ENCODE measurements at places on chromosomes 7 and 10.

DNA sequence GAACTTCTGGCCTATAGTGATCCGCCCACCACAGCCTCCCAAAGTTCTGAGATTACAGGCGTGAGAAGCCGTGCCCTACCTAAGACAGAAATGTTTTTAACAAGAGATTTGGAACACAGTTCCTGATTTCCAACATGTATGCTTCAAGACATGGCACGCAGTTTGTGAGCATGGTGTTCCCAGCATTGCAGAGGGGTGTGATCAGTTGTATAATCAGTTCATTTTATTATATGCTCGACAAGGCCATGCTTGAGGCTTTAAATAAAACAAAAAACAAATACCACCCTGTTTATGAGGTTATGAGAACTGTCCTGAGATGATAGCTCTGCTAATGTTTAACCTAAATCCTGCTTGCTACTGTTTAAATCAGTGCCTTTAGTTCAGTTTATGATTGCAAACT, 60.2 kb downstream of the TASOR2 start:
- DNase-seq: no peak

DNA sequence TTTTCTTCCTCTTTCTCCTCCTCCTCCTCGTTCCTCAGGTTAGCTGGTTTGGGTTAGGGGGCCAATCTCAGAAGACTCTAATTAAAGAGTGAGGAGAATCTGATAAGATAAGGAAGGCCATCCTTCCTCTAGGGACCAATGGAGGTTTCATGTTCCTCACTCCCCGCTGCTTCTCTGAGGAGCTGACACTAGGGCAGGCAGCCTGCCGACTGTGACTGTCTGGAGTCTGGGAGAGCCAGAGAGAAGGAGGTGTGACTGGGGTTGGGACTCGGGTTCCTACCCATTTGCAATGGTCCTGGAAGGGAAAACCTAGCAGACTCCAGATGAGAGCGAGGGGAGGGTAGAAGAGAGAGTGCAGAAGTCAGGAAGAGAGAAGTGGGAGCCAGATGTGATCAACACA, 15.3 kb downstream of the PAX2 start:
- DNase-seq: no peak

- DNase-seq: no peak
These were observed 989.4 kb downstream of the CCSER2 start for GRCh38 chr10:85317827-85318226.

- DNase-seq: no peak
These were observed 35.7 kb downstream of the CCAR1 start for GRCh38 chr10:68756766-68757165.

- DNase-seq: no peak
These were observed 26.2 kb upstream of the CYP26C1 start for GRCh38 chr10:93034426-93034825.

DNA sequence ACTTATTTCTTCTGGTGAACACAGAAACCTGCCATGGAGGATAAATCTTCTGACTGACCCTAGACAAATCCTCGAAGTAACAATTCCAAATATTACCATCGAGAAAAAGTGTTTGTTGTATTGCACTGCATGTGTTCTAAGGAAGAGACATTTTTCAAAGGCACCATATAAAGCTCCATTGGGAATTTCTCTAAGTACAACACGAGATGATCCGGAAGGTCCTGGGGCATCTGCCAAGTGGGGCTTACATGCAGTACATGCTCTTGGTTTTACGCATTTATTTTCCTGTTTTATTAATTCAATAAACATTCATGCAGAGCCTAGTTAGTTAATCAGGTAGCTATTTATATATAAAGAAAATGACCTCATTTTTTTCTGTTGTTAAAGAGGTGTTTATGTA, 692.0 kb upstream of the IGFBP3 start:
- DNase-seq: no peak

DNA sequence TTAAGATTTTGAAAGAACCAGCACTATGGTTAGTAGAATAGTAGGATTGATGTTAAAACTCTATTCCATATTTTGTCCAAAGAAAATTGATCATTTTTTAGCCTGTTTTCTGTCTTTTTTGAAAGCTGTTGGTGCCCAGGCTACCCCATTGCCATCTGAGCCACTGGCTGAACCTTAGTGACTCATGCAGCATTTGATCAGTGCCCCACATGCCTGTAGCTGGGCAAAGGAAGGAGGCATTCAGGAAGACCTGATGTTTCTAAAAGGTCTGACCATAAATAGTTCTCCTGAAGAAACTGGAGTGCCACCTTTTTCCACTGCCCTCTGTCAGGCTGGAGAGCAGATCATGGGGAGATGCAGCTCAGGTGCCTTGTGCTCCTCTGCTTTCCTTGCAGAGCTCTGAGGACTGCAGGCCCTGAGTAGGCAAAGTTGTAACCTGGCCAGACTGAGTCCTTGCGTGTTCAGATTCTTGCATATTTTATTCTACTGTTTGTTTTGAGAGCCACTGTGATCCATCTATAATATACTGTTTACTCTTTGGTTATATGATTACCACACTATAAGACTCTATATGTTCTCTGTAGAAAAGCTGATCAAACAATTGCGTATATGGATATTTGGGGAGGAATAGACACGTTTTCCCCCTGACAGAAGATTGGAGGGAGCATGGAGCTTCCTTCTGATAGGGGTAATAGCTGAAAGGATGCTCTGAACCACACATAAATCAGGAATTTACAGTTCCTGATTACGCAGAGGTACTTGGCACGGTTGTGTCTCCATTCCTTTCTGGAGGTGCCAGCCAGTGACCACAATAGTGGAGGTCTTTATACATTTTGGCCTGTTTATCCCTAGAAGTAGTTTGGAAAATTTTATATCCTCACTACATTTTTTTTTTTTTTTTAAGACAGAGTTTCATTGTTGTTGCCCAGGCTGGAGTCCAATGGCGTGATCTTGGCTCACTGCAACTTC, 48.9 kb upstream of the GJD4 start:
- DNase-seq: no peak

- no peak for DNase-seq
These were observed 583.6 kb upstream of the MGMT start for GRCh38 chr10:128883231-128884032.

- DNase-seq: no peak
These were observed 26.5 kb downstream of the GTF2IRD1 start for GRCh38 chr7:74479961-74480829.

GRCh38 chr10:67666416-67667034, 29.5 kb downstream of the CTNNA3 start:
- DNase-seq: no peak

DNA sequence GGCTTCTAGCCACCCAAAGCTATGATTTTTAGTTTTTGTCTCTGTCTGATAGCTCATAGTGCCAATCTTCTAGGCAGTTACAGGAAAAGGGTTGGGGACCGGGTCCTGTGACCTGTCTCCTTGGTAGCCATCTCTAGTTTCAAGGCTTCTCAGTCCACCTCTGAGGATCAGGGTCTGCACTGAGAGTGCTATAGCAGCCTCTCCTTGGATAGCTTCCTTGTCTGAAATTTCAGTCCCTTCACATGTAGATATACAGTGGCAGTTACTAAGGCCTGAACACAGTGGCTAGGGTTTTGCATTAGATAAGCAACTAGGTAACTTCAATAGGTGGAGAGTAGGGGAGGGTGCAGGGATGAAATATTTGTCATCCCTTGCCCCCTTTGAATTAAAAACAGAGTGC, 321.3 kb downstream of the SEMA3D start:
- DNase-seq: no peak
